ENCODE measurements at places on chromosomes 16 and 17.

DNA sequence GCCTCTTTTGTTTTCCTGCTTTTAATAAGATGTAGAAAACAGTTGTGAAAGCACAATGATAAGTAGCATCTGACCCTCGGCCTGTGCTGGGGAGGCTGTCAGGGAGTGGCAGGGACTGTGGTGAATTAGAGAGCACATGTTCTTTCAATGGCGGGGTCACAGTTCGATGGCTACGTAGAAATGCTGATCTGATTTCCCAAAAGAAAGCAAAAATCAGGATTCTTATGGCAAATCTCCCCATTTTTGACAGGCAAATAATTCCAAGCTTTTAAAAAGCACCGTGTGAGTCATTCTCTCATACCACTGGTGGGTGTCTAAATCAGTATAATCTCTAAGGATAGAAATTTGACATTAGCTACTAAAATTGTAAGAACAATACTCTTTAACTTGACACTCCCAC lies 4.2 kb upstream of the MAPK7 start:
- H3K27me3 ChIP-seq: no peaks in the 10 kb centered on the region
- DNase-seq: no peak
- H3K27ac ChIP-seq: no peak overlapping the region

- H3K4me1 ChIP-seq: peaks cover 7% of the 10 kb centered on the region
- H3K27ac ChIP-seq: no peak overlapping the region
- H3K4me3 ChIP-seq: no peak overlapping the region
- H3K27me3 ChIP-seq: peaks cover 18% of the 10 kb centered on the region
- H3K36me3 ChIP-seq: no peaks in the 10 kb centered on the region
Measured at GRCh38 chr17:42920106-42920900, 19.7 kb downstream of the G6PC1 start.

GRCh38 chr16:62130101-62130500 lies 93.9 kb upstream of the CDH8 start:
- no peak for DNase-seq
- no peak overlapping the region for H3K27ac ChIP-seq
- H3K36me3 ChIP-seq: no peaks in the 10 kb centered on the region
- no peaks in the 10 kb centered on the region for H3K4me1 ChIP-seq
- no peaks in the 10 kb centered on the region for H3K27me3 ChIP-seq

GRCh38 chr16:4316864-4317531 lies 1.1 kb downstream of the GLIS2 start:
- H3K27me3 ChIP-seq: peaks cover 18% of the 10 kb centered on the region
- no peak overlapping the region for H3K27ac ChIP-seq
- peaks cover 3% of the 10 kb centered on the region for H3K36me3 ChIP-seq
- no peak for DNase-seq
- H3K4me1 ChIP-seq: peaks cover 6% of the 10 kb centered on the region
- H3K4me3 ChIP-seq: peak overlapping the region; percentile 26

- H3K4me3 ChIP-seq: no peak overlapping the region
- H3K36me3 ChIP-seq: no peaks in the 10 kb centered on the region
- H3K4me1 ChIP-seq: no peaks in the 10 kb centered on the region
- H3K27me3 ChIP-seq: no peaks in the 10 kb centered on the region
- DNase-seq: no peak
Measured at GRCh38 chr17:71383091-71383490, 737.7 kb upstream of the SOX9 start.

- no peaks in the 10 kb centered on the region for H3K4me1 ChIP-seq
- H3K4me3 ChIP-seq: no peak overlapping the region
- DNase-seq: no peak
- H3K27me3 ChIP-seq: peaks cover under 1% of the 10 kb centered on the region
Measured at GRCh38 chr17:73135766-73136165, 29.0 kb upstream of the SSTR2 start.

DNA sequence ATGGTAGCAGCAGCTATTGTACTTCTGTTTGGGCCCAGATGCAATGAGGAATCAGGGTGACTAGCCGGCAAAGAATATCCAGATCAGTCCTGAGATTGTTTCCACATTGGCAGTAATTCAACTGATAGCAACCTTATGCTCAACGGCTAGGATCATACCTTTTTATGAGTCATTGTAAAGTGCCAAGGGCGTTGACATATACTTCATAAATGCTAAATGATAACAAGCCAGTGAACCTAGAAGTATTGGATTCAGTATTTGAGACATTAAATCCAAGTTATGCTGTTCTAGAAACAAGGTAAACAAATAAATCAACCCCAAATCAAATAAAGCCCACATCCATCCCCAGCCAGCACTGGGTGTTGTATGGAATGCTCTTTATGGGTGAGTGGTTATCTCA lies 207.1 kb upstream of the ZFHX3 start:
- no peaks in the 10 kb centered on the region for H3K4me1 ChIP-seq
- DNase-seq: no peak
- H3K4me3 ChIP-seq: no peak overlapping the region
- no peaks in the 10 kb centered on the region for H3K27me3 ChIP-seq

GRCh38 chr16:9050102-9050830 lies 41.2 kb upstream of the HAPSTR1 start:
- peaks cover 26% of the 10 kb centered on the region for H3K4me1 ChIP-seq
- no peak for DNase-seq
- no peak overlapping the region for H3K4me3 ChIP-seq
- H3K36me3 ChIP-seq: peaks cover 4% of the 10 kb centered on the region

DNA sequence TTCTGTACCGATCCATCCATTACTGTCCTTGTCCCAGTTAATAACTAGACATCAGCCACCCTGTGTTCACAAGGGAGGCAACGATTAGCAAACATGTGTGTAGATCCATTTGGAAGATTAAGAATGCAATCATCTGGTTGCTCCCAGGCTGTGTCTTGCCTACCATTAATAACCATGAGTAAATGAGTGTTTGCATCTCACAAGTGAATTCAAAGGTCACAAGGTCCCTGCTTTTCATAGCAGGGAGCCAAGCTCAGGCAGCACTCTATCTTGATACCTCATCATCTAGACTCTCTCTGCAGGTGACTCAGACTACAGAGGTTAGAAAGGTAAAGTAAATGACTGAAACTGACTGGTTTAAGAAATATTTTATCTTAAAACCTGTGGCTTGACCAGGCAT lies 25.3 kb downstream of the VWA3A start:
- no peak overlapping the region for H3K4me3 ChIP-seq
- no peak overlapping the region for H3K27ac ChIP-seq
- H3K4me1 ChIP-seq: no peaks in the 10 kb centered on the region
- no peak for DNase-seq
- H3K27me3 ChIP-seq: peaks cover 5% of the 10 kb centered on the region

DNA sequence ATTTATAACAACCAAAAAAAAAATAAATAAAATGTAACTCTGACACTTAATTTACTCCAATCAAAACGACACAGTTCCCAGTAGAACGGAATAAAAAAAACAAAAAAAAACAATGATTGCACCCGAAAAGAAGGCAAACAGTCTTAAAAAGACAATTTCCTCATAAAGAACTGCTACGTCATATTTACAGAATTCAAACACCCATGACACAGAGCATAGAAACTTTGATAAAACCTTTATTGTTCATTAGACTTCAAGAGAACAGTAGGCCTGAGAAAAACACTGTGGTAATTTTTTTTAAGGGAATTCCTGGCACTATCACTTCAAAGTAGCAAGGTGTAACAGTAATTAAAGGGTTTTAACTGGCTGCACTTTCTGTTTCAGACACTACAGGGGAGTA lies 26.1 kb downstream of the FAM222B start:
- H3K27me3 ChIP-seq: no peaks in the 10 kb centered on the region
- no peak for DNase-seq
- peaks cover 11% of the 10 kb centered on the region for H3K4me1 ChIP-seq
- H3K36me3 ChIP-seq: no peaks in the 10 kb centered on the region

- DNase-seq: no peak
- H3K27me3 ChIP-seq: peaks cover 2% of the 10 kb centered on the region
- H3K27ac ChIP-seq: no peak overlapping the region
- peaks cover 9% of the 10 kb centered on the region for H3K4me1 ChIP-seq
Measured at GRCh38 chr17:39064819-39065218, 86.6 kb downstream of the PLXDC1 start.

DNA sequence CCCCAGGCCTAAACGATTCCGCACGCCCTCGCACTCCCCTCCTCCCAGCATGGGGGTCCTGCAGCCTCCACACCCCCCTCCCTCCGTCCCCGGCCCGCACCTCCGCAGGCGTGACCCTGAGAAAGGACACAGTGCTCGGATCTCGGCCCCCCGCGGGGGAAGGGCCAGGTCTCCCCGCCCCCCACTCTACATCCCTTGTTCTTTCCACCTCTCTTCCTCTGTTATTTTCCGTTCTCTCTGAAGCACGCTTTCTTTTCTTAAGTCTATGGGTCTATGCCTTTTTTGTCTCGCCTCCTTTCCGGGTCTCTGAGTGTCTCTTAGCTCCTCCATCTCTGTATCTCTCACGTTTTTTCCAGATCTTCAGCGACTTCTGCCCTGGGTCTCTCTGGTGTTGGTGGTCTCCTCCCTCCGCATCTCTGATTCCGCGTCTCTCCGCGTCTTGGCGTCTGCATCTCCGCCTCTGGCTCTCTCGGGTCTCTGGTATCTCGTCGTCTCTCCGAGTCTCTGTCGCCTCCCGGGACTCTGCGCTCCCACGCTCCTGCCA lies 2.1 kb upstream of the HES7 start:
- peak overlapping the region; percentile 87 for H3K4me3 ChIP-seq
- H3K4me1 ChIP-seq: peaks cover 41% of the 10 kb centered on the region
- H3K27me3 ChIP-seq: peaks cover 42% of the 10 kb centered on the region
- peak overlapping the region; percentile 45 for H3K27ac ChIP-seq

DNA sequence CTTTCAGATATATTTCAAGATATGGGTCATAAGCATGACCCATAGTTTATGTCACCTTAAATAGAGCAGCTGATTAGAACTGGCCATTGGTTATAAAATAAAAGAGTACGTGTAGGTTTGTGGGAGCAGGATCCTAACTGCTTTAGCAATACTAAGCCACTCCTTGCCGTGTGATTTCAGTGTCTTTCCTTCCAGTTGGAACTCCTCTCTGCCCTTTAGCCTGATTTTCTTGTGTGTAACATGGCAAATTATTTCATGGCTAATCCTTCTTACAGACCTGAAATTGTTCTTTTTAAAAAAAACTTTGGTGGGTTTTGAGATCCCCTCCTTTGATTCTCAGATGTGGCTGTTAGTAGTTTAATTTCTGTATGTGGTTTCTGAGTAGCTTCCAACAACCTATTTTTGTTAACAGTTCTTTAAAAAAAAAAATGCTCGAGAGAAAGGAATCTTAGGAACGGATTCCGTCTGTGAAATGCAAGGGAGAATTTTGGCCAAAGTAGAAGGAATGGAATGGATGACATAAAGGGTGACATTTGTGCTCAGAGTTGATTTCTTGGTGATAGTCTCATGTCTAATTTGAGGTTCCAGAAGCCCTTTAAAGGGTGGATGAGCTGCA lies 39.9 kb downstream of the DHRS7B start:
- peaks cover 2% of the 10 kb centered on the region for H3K36me3 ChIP-seq
- H3K27me3 ChIP-seq: no peaks in the 10 kb centered on the region
- H3K4me1 ChIP-seq: peaks cover 6% of the 10 kb centered on the region
- DNase-seq: no peak
- H3K4me3 ChIP-seq: no peak overlapping the region

DNA sequence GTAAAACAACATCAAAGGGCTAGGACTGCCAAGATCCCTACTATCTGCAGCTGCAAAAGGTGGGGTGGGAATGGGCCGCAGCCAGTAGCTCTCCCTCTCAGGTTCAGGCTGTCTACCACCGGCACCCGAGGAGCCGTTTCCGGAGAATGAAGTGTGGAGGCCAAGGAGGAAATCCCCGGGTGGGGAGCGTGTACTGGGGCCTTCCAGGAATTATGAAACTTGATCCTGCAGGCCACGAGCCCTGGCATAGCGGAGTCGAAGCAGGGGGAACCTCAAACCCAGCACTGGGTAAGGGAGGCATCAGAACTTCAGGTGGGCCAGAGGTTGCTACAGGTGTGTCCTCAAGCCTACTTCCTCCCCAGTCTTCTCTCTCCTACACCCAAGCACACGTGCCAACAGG lies 5.1 kb downstream of the INPP5K start:
- peaks cover 29% of the 10 kb centered on the region for H3K36me3 ChIP-seq
- no peak for DNase-seq
- H3K27me3 ChIP-seq: no peaks in the 10 kb centered on the region

DNA sequence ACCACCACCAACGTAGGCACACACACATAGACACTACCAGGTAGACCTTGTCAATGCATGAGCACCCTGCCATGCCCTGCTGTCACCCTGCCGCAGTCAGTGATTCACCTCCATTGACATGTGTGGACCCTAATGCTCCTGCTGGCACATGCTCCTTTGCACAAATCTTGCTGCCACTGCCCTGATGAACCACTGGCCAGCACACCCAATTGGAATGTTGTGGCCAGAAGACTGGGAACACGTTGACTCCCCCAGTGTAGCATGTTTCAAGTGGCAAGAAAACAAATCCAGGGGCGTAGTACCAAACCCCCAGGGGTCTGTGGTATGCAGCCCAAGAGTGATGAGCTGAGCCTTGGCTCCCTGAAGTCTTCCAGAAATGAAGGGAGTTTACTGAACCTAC lies 486.4 kb upstream of the KIF2B start:
- no peak for DNase-seq
- no peak overlapping the region for H3K27ac ChIP-seq
- H3K27me3 ChIP-seq: no peaks in the 10 kb centered on the region

GRCh38 chr16:2795395-2796143 lies 2.7 kb upstream of the PRSS41 start:
- H3K27me3 ChIP-seq: peaks cover 4% of the 10 kb centered on the region
- H3K4me3 ChIP-seq: no peak overlapping the region
- no peaks in the 10 kb centered on the region for H3K4me1 ChIP-seq
- H3K27ac ChIP-seq: no peak overlapping the region
- no peak for DNase-seq

DNA sequence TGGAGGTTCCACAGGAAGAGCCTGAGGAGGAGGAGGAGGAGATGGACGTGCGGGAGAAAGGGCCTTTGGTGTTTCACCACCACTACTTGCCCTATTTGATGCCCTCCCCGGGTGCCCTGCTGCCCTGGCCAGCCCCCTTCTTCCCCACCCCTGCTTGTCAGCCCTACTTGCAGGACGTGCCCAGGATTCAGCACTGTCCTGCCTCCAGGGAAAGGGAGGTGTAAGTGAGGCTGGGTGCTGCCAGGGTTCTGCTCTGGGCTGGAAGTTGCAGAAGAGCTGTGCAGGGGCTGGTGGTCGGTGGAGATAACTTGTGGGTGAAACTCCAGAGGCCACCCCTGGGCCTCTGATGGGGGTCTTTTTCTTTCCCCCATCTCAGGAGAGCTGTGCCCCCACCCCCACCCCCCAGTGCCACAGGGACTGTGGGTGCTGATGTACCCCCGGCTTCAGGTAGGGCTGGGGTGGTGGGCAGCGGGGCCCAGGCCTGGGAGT lies 3.0 kb downstream of the PRR29 start:
- H3K4me3 ChIP-seq: no peak overlapping the region
- peaks cover 28% of the 10 kb centered on the region for H3K36me3 ChIP-seq
- H3K27me3 ChIP-seq: peaks cover 12% of the 10 kb centered on the region
- peaks cover 16% of the 10 kb centered on the region for H3K4me1 ChIP-seq

Measured in activated T-helper 2 cell treated with anti-CD3 and anti-CD28 coated beads, Interferon-gamma antibody, Interleukin-2, Interleukin-4, amounts not matched to agents 10 μg/mL and 5 μg/mL and 100 μg/mL, durations not matched to agents 14 hours and 24 hours and 36 hours (primary cell).